ENCODE measurements at places on chromosomes 1 and 21. TPM values are rescaled to one million over a fixed set of nuclear protein-coding genes. Genes with fewer than 3 reads are reported as not detected.
A peak's percentile ranks its signal among the peaks of the same experiment; 100 is the strongest.

GRCh38 chr1:171844381-171844780 is 3.1 kb downstream of the DNM3 start:
- no peaks in the 10 kb centered on the region for H3K36me3 ChIP-seq
- no peak for DNase-seq
- H3K27me3 ChIP-seq, result no peaks in the 10 kb centered on the region

DNA sequence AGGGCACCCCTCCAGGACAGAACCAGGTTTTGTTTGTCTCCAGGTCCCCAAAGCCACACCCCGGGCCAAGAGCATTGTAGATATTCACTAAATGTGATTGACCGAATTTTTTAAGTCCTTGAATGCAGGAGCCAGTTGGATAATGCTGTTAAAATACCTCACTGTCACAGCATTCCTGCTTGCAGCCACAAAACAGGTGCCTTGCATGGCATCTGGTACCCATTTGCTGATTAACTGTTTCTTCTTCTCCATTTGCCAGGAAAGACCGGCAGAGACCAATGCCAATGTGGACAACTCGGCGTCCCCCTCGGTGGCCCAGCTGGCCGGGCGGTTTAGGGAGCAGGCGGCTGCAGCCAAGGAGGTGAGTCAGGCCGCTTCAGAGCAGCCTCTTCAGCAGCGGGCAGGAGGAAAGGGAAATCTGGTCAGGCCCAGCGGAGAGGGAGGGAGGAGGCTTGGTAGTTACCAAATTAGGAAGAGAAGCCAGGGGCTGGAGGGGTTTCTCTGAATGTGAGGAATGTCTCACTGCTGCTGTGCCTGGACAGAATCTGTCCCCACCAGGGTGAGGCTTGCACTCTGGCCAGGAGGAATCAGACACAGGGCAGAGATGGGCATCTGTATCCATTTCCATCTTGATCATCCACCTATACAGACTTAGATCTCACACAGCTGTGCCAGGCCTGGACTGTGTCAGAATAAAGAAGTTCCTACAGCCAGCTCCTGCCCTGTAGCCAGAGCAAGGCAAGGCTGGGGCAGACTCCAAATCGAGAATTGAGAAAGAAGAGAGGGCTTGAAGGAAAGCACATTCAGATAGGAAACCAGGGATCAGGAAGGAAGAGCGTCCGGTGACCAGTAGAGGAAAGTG is 37.9 kb upstream of the MPZL1 start:
- H3K4me3 ChIP-seq, result no peak overlapping the region
- H3K27me3 ChIP-seq, result no peaks in the 10 kb centered on the region
- H3K27ac ChIP-seq, result no peak overlapping the region
- no peaks in the 10 kb centered on the region for H3K4me1 ChIP-seq

GRCh38 chr1:151944126-151944856 is 35.0 kb upstream of the THEM4 start:
- H3K4me1 ChIP-seq, result peaks cover 20% of the 10 kb centered on the region
- H3K36me3 ChIP-seq, result no peaks in the 10 kb centered on the region
- H3K27me3 ChIP-seq, result no peaks in the 10 kb centered on the region
- DNase-seq, result no peak
- no peak overlapping the region for H3K4me3 ChIP-seq

DNA sequence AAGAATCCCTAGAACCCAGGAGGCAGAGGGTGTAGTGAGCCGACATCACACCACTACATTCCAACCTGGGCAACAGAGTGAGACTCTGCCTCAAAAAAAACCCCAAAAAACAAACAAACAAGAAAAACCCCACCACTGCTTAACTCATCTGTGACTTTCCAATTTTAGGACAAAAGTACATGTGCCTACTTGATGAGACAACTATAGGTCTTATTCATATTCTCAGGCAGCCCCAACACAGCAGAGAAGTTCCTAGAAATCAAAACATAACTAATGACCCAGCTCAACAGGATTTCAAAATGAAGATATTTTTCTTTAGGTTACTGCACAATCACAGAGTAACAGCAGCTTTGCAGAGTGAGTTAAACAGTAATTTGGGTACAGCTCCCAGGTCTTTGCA is 26.4 kb downstream of the TIAM1 start:
- H3K4me1 ChIP-seq, result no peaks in the 10 kb centered on the region
- no peaks in the 10 kb centered on the region for H3K27me3 ChIP-seq
- H3K4me3 ChIP-seq, result no peak overlapping the region
- H3K27ac ChIP-seq, result no peak overlapping the region
- no peaks in the 10 kb centered on the region for H3K36me3 ChIP-seq

GRCh38 chr1:239896569-239896968 is 195.1 kb upstream of the FMN2 start:
- no peaks in the 10 kb centered on the region for H3K36me3 ChIP-seq
- no peaks in the 10 kb centered on the region for H3K27me3 ChIP-seq
- H3K27ac ChIP-seq, result no peak overlapping the region
- H3K4me1 ChIP-seq, result no peaks in the 10 kb centered on the region

GRCh38 chr1:32888677-32889420 is 2.6 kb downstream of the HPCA start:
- H3K27me3 ChIP-seq, result peaks cover 7% of the 10 kb centered on the region
- H3K4me1 ChIP-seq, result peaks cover 4% of the 10 kb centered on the region
- DNase-seq, result no peak

- no peak overlapping the region for H3K27ac ChIP-seq
- no peak overlapping the region for H3K4me3 ChIP-seq
- H3K36me3 ChIP-seq, result no peaks in the 10 kb centered on the region
- DNase-seq, result no peak
Observed at GRCh38 chr1:114298008-114298407, 144.3 kb upstream of the SYT6 start.

DNA sequence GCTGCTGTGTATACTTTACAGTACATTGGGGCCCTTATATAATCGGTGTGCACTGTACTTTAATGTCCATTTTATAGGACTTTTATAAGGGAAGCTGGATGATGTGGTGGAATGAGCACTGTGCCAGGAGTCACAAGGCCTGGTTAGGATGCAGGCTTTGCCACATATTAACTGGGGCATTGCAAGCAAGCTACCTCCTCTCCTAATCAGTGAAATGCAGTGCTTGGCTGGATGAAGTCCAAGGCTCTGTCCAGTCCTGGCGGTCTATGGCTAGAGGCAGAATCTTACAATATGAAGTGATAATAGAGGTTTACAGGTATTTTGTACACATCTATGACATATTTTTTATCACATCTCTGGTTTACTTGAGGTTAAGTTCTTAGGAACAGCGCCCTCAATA is 1.7 kb upstream of the PKP1 start:
- H3K4me3 ChIP-seq, result no peak overlapping the region
- no peak overlapping the region for H3K27ac ChIP-seq
- no peak for DNase-seq
- no peaks in the 10 kb centered on the region for H3K4me1 ChIP-seq

DNA sequence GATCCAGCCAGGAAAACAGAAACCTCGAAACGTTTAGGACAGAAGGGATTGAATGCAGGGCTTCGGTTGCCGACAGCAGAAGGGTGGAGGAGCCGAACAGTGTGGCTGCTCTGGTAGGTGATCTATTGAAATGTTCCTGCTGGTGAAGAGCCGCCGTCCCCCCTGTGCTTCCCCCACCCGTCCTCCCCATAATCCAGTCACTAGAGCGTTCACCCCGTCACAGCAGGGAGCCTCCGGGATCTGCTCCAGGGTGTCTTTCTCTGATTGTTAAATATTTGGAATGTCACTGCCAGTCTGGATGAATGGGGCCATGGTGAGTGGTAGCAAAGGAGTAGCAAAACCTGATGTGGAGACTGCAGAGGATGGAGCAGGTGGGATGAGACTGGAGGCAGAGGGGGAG is 255.1 kb upstream of the CSF3R start:
- H3K36me3 ChIP-seq, result no peaks in the 10 kb centered on the region
- H3K27me3 ChIP-seq, result no peaks in the 10 kb centered on the region
- no peaks in the 10 kb centered on the region for H3K4me1 ChIP-seq
- H3K4me3 ChIP-seq, result no peak overlapping the region

DNA sequence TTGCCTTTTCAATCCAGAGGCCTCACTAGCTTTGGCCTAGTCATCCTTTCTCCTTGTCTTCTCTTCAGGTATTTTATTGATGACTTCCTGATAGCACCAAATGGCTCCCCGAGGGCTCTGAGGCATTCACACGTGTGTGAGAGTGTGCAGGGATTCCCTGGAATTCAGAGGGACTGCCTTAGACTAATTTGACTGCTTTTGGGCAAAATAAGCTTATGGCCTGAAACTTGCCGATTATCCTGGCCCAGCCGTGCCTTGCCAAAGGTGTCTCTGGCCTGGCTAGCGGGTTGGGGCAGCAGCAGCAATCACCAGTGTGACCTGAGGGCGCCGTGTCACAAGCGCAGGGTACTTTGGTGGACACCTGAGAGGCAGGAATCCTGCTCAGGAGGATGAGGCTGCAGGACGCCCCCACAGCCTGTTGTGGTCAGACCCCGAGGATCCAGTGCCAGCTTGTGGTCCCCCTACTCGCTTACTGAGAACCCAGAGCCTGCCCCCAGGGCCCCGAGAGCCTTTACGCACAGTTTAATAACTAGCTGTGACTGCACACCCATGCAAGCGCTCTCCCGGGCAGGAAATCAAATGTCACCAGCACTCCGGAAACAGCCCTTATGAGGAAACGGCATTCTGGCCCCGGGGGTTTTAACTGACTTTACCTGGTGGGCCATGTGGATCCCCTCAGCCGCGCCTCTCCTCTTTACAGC is 62.8 kb upstream of the PDE9A start:
- H3K4me1 ChIP-seq, result peaks cover 8% of the 10 kb centered on the region
- no peaks in the 10 kb centered on the region for H3K27me3 ChIP-seq
- H3K4me3 ChIP-seq, result no peak overlapping the region
- peaks cover under 1% of the 10 kb centered on the region for H3K36me3 ChIP-seq
- DNase-seq, result peak; percentile 59
- H3K27ac ChIP-seq, result no peak overlapping the region

PLXNA2 gene
- total RNA-seq, result 27.9 TPM

TCHH gene
- 0.13 TPM for total RNA-seq

SLC44A3 gene
- total RNA-seq, result 49.6 TPM

OVAAL gene
- not detected for total RNA-seq

Measured in kidney (tissue), 22 donors.